Stimulated activated CD4-positive, alpha-beta T cell treated with anti-CD3 and anti-CD28 coated beads, Interleukin-4, amount 100 ng/mL, for 24 hours (primary cell): ENCODE measurements at places on chromosomes 11 and 22.

DNA sequence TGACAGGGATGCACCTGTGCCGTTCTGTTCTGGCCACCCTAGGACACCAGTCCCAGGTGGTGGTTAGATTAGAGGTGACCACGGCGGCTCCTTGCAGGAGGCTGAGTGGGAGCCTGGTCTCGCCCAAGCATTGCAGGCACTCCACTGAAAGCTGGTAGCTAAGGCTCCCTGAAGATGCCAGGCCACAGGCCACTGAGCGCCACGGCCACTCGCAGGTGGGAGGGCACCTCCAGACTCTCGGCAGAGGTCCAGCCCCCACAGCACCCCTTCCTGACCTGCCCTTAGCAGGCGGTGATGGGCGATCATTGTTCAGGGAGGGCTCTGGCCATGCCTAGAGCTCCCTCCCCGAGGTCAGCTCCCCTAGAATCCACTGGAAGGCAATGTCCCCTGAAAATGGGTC, 1270.2 kb downstream of the BRD1 start:
- no peak for DNase-seq

- DNase-seq = no peak
Observed at GRCh38 chr11:106763501-106763900, 254.8 kb downstream of the GUCY1A2 start.

- DNase-seq = no peak
Observed at GRCh38 chr11:104404231-104405175, 240.6 kb upstream of the PDGFD start.

DNA sequence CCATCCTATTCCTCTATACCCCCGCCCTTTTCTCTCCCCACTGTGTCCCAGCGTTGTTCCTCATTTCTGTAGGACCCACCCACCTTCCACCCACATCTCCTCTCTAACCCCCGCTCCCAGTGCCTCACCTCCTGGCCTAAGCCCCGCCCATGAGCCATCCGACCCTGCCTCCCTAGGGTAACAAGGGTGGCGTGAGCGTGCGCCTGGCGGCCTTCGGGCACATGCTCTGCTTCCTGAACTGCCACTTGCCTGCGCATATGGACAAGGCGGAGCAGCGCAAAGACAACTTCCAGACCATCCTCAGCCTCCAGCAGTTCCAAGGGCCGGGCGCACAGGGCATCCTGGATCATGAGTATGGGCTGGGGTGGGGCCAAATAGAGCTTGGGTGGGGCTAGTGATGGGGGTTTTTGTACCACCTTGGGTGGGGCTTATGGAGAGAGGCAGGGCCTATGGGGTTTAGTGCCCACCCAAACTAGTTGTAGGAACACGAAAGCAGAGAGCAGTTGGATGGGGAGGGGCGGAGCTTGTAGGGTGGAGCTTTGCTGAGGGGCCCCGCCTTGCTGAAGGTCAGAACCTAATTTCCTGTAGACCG, 4.5 kb downstream of the INPP5J start:
- no peak for DNase-seq

GRCh38 chr11:57109331-57109730, 72.4 kb upstream of the LRRC55 start:
- no peak for DNase-seq

GRCh38 chr11:1349327-1350041, 40.1 kb upstream of the TOLLIP start:
- DNase-seq = no peak
